ENCODE measurements at places on chromosomes 4 and X.

GRCh38 chr4:48904101-48904500 lies 2.5 kb downstream of the OCIAD2 start:
- H3K4me3 ChIP-seq = no peak overlapping the region
- DNase-seq = no peak
- peaks cover 28% of the 10 kb centered on the region for H3K4me1 ChIP-seq

GRCh38 chr4:83677656-83678055 lies 141.7 kb downstream of the GPAT3 start:
- H3K27ac ChIP-seq = no peak overlapping the region
- H3K4me3 ChIP-seq = no peak overlapping the region
- no peaks in the 10 kb centered on the region for H3K4me1 ChIP-seq
- no peaks in the 10 kb centered on the region for H3K36me3 ChIP-seq
- no peaks in the 10 kb centered on the region for H3K27me3 ChIP-seq
- DNase-seq = no peak

DNA sequence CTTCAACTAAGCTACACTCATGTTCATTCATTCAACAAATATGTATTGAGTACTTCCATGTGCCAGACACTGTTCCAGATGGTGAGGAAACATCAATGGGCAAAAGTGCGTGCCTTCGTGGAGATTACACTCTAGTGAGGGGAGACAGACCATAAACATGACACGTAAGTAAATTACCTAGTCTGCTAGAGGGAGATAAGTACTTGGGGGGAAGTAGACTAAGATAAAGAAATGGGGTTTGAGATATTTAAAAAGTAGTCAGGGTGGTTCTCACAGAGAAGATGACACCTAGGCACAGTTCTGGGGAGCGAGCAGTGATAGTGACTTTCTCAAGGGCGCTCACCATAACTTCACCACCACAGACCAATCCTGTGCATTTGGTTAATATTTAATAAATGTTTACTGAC lies 11.7 kb downstream of the JCHAIN start:
- DNase-seq = no peak
- no peaks in the 10 kb centered on the region for H3K36me3 ChIP-seq
- no peak overlapping the region for H3K27ac ChIP-seq
- H3K27me3 ChIP-seq = no peaks in the 10 kb centered on the region
- no peak overlapping the region for H3K4me3 ChIP-seq

GRCh38 chr4:179880756-179881155 lies 2362.4 kb upstream of the TENM3 start:
- H3K27ac ChIP-seq = no peak overlapping the region
- DNase-seq = no peak
- no peaks in the 10 kb centered on the region for H3K27me3 ChIP-seq
- no peaks in the 10 kb centered on the region for H3K36me3 ChIP-seq

DNA sequence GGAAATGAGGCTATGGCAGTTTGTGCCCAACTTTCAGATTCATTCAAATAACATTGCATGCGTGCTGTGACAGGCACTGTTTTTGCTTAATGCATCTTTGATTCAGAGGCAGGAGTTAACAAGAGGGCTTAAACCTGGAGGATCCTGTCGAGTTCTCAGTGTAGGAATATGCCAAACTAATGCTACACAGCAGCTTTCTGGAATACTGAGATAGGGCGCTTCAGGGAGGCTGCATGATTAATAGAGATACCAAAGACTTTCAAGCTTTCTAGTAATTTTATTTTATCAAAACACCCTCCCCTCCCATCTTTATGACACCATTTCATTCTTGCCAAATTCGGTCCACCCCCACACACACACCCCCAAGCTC lies 636 bp upstream of the TIMM8A start:
- H3K4me1 ChIP-seq = peaks cover 24% of the 10 kb centered on the region
- H3K36me3 ChIP-seq = 0 out of 2 replicates have a peak, but pooled peaks cover 8% of the 10 kb centered on the region
- H3K27me3 ChIP-seq = no peaks in the 10 kb centered on the region
- no peak for DNase-seq

GRCh38 chrX:134528960-134529359 lies 69.0 kb downstream of the HPRT1 start:
- no peak for DNase-seq
- H3K27me3 ChIP-seq = no peaks in the 10 kb centered on the region
- H3K27ac ChIP-seq = no peak overlapping the region
- H3K36me3 ChIP-seq = no peaks in the 10 kb centered on the region
- H3K4me1 ChIP-seq = no peaks in the 10 kb centered on the region
- no peak overlapping the region for H3K4me3 ChIP-seq

DNA sequence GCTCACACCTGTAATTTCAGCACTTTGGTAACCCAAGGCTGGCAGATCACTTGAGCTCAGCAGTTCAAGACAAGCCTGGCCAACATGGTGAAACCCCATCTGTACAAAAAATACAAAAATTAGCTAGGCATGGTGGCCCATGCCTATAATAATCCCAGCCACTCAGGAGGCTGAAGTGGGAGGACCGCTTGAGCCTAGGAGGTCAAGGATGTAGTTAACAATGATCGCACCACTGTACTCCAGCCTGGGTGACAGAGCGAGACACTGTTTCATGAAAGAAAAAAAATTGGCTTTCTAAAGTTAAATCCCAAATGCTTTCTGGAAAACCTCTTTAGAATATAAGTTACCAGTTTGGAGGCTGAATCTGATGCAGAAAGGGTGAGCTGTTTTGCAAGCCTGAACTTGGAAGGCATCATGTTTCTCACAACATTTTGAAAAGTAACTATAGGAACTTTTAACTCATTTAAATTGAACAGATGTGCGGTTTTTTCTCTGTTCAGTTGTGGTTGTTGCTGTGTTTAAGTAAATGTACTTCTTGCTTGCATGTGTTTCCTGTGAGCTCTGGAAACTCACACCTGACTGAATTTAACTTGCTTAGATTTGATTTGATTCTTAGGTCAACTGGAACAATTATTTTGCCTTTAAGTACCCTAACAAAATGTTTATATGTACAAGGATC lies 39.8 kb upstream of the TMEM131L start:
- H3K36me3 ChIP-seq = peaks cover 6% of the 10 kb centered on the region
- H3K27me3 ChIP-seq = no peaks in the 10 kb centered on the region
- DNase-seq = peak; percentile 35
- H3K4me1 ChIP-seq = peaks cover 79% of the 10 kb centered on the region

DNA sequence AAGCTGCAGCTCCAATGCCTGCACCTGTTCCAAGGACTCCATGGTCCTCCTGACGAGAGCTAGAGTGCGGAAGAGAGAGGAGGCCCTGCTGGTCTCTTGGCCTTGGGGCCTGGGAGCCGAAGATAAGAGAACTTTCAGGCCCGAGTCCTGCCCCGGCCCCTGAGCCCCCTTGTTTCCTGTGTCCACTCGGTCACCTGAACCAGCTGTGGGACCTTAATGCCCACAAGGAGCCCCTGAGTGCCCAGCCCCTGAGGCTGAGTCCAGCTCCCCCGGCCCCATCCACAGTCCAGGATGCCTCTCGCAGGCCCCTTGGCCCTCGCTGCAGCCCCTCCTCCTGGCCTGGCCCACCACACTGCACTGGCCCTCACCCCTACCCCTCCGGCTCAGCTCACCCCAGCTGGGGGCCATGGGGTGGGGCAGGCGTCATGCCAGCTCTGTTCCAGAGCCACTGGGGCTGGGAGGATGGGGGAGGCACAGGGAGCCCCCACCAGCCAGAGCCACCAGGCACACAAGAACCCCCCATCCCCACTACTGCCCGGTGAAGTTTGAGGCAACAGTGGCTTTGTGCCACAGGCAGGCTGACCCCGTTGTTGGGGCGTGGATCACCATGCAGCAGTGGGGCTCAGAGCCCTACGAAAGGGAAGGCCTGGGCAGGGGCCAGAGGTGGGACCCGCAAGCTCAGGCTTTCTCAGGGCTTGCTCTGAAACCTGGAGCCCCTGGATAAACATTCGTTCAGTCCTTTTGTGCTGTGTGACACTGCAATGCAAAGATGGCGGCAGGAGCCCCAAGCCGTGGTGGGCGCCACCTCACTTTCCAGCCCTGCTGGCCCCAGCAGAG lies 14.1 kb downstream of the NAT8L start:
- no peaks in the 10 kb centered on the region for H3K36me3 ChIP-seq
- H3K27ac ChIP-seq = no peak overlapping the region
- H3K27me3 ChIP-seq = no peaks in the 10 kb centered on the region
- H3K4me3 ChIP-seq = no peak overlapping the region
- DNase-seq = no peak

DNA sequence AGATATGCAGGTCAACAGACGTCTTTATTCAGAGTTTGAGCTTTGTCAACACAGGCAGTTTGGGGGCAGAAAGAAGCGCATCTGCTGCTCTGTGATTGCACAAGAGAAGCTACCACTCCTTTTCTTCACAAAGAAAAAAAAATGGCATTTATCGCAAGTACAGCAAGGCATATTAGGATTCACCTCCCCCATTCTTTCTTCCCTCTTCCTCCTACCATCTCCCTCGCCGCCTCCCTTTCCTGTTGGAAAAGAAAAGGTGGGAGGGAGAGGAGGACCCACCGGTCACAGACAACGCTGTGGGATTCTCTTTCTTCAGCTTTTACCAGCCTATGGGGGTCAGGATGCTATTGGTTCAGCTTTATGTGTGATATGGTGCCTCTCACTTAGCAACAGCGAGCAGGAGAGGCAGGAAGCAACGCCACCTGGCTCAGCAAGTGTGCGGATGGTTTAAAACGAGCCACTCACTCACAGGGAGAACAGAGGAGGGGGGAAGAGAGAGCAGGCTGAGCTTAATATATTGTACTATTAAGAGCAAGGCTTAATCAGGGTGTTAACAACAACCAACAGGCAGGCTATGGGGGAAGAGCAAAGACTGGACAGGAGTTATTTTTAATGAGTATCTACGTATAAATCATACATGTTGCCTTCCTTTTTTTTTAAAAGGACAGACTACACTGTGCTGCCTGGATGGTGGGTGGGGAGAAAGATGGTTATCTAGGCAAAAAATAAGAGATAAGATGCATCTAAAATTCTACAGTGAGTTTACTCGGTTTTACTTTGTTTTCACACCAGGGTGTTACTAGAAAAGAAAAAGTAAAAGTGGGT lies 104.7 kb downstream of the MAML3 start:
- H3K4me3 ChIP-seq = peak overlapping the region; percentile 16
- no peaks in the 10 kb centered on the region for H3K27me3 ChIP-seq
- H3K27ac ChIP-seq = peak overlapping the region; percentile 94
- peaks cover 74% of the 10 kb centered on the region for H3K4me1 ChIP-seq
- H3K36me3 ChIP-seq = no peaks in the 10 kb centered on the region

DNA sequence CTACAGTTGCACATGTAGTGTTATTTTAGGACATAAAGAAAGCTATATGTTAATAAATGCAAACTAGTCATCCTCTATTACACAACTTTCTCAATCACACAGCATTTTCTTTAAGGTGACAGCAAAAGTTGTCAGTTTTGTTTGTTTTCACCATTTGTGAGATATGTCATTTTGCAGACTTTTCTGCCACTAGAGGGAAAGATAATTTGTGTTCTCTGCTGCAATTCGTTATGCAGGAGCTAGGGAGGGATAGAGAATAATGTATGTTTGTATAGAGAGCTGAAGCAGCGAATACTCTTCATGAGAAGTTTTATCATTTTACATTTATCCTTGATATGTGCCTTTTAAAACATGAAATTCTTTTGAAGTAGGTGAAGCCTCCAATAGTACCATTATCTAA lies 670.6 kb upstream of the ATOH1 start:
- H3K4me1 ChIP-seq = no peaks in the 10 kb centered on the region
- H3K27ac ChIP-seq = no peak overlapping the region
- DNase-seq = no peak
- H3K4me3 ChIP-seq = no peak overlapping the region

- no peaks in the 10 kb centered on the region for H3K36me3 ChIP-seq
- H3K4me3 ChIP-seq = no peak overlapping the region
- H3K4me1 ChIP-seq = no peaks in the 10 kb centered on the region
- DNase-seq = no peak
- H3K27me3 ChIP-seq = no peaks in the 10 kb centered on the region
- H3K27ac ChIP-seq = no peak overlapping the region
These were observed 96.4 kb upstream of the IQCM start for GRCh38 chr4:149912000-149912399.

GRCh38 chr4:139666735-139667281 lies 1.2 kb downstream of the MGST2 start:
- peak overlapping the region; percentile 91 for H3K27ac ChIP-seq
- H3K4me1 ChIP-seq = peaks cover 32% of the 10 kb centered on the region
- H3K4me3 ChIP-seq = peak overlapping the region; percentile 21
- no peaks in the 10 kb centered on the region for H3K27me3 ChIP-seq
- peak; percentile 77 for DNase-seq

- no peak overlapping the region for H3K27ac ChIP-seq
- no peaks in the 10 kb centered on the region for H3K36me3 ChIP-seq
- H3K4me1 ChIP-seq = no peaks in the 10 kb centered on the region
- H3K4me3 ChIP-seq = no peak overlapping the region
- DNase-seq = no peak
These were observed 8.3 kb downstream of the RNF128 start for GRCh38 chrX:106734827-106735226.

DNA sequence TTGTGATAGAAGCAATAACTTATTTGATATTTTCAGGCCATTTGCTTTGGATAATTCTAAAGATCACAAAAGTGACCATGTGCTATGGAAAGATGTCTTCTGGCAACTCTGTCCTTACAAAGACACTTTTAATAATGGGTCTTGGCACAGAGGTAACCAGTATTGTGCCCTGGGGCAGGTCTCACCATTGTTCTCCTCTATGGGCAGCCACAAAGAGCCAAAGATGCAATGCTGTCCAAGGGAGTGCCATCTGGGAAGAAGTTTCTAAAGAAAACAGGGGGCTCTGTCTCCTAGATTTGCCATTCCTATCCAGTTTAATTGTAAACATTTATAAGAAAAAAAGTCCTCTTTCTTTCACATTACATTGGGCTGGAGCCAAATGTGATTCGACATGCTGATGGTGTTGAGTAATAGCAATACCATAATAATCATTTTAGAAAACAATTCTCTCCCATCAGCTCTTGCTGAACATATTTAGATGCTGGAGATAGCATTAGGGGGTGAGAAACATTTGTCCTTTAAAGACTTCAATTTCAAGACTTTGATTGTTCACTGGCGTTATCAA lies 179.9 kb downstream of the KIT start:
- no peak overlapping the region for H3K4me3 ChIP-seq
- peaks cover 3% of the 10 kb centered on the region for H3K27me3 ChIP-seq
- H3K4me1 ChIP-seq = no peaks in the 10 kb centered on the region
- DNase-seq = no peak

- H3K36me3 ChIP-seq = peaks cover 70% of the 10 kb centered on the region
- no peaks in the 10 kb centered on the region for H3K4me1 ChIP-seq
- DNase-seq = no peak
- no peaks in the 10 kb centered on the region for H3K27me3 ChIP-seq
- no peak overlapping the region for H3K27ac ChIP-seq
These were observed 21.7 kb downstream of the TMEM184C start for GRCh38 chr4:147638942-147639341.

- no peak overlapping the region for H3K4me3 ChIP-seq
- H3K27ac ChIP-seq = no peak overlapping the region
- H3K27me3 ChIP-seq = no peaks in the 10 kb centered on the region
- H3K36me3 ChIP-seq = no peaks in the 10 kb centered on the region
These were observed 24.2 kb downstream of the F8 start for GRCh38 chrX:154998204-154998880.

- peaks cover 12% of the 10 kb centered on the region for H3K4me1 ChIP-seq
- no peak overlapping the region for H3K4me3 ChIP-seq
- DNase-seq = no peak
- no peak overlapping the region for H3K27ac ChIP-seq
- H3K36me3 ChIP-seq = no peaks in the 10 kb centered on the region
These were observed 104.9 kb downstream of the CLNK start for GRCh38 chr4:10579648-10580047.

Measured in DND-41 (cell line).